ENCODE measurements at places on chromosomes 2 and 18.

- DNase-seq = no peak
Measured at GRCh38 chr18:50125456-50125855, 69.5 kb downstream of the MYO5B start.

DNA sequence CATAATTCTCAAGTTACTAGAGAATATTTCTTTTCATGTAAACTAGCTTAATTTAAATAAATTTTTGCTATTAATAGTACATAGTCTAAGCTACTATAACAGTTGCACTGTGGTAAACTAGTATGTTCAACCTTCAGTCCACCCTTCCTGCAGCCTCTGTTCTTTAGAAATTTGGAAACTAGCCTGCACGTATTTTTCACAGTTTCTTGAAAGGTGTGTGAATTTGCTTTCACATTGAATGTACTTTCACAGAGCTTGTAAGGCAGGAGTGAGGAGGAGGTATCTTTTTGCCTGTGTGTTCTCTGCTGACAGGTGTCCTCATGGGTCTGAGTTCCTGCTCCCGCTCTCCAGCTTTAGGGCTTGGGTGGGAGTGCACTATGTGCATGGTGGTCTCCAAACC lies 117.5 kb downstream of the ATP9B start:
- no peak for DNase-seq

GRCh38 chr2:7619203-7619970 lies 702.2 kb downstream of the RNF144A start:
- DNase-seq = no peak

GRCh38 chr2:172914341-172915008 lies 161.2 kb upstream of the MAP3K20 start:
- no peak for DNase-seq

DNA sequence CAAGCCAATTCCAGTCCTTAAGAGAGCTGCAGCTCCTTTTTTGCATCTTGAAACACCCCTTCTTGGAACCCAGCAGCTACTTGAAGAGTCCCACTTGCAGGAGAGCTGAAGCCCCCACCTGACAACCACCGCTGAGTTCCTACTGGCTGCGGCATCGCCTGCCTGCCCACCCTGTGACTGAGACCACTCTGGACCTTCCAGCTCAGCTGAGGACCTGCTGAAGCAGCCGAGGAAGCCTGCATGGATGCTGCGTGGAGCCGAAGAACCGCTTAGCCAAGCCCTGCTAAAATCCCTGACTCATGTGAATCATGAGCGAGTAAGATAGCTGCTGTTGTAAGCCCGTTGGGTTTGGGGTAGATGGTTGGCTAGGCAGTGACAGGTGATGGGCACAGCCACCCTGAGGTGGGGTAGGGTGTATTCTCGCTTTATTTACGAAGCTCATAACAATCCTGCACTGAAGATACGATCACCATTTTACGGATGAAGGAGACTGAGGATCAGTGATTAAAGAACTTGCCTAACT lies 78.4 kb downstream of the INHBB start:
- no peak for DNase-seq

GRCh38 chr2:39881494-39881893 lies 102.4 kb upstream of the THUMPD2 start:
- no peak for DNase-seq

GRCh38 chr2:38074764-38075506 lies 1.0 kb downstream of the CYP1B1 start:
- DNase-seq = no peak

DNA sequence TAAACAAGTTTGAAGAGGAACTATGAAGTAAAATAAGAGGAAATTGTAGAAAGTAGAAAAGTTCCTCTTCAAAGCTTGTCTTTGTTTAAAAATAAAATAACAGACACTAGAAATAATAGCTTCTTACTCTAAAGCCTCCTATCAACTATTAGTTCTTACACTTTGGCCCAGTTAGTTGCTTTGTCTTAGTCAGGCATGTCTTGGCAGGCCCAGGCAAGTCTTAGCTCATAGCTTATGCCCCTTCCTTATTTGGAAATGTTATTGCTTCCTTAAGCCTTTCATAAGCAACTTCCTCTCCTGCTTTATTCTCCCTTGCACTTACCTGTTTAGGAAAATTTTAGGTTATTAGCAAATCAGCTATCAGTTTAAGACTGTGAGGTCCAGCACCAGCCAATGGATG lies 950.6 kb upstream of the LRATD1 start:
- no peak for DNase-seq

DNA sequence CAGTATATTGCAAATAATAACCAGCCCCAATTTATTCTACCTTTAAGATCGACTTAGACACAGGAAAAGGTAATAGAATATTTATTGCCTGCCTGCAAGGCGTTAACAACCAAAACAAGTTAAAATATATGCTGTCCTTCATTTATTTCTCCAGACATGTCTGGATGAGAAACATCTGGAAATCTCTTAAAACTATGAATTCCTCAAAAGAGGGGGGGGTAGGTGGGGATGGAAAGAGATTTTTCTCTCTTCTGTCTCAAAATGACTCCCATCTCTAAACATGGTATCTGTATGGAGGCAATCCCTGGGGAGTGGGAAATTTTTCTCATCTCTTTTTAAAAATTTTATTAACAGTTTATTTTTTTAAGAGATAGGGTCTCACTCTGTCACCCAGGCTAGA lies 113.0 kb downstream of the CDH2 start:
- DNase-seq = no peak

GRCh38 chr2:240934701-240935102 lies 28.6 kb downstream of the CROCC2 start:
- peak; percentile 14 for DNase-seq

DNA sequence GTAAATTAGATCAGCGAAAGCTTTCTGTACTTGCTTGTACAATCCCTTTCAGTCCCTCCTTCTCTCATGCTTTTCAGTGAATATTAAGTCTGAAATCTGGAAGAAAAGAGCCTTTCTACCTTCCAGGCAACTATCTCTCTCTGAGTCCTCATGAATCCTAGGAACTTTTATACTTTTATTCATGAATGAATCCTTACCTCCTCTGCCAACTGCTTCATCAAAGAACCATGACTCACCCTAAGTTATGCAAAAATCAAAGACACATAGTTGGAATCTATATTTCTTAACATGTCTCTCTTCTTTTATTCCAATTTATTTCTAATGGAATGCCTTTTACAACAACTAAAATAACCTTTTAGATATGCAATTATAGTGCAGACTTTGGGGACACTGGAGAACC lies 394.2 kb downstream of the CLIP4 start:
- DNase-seq = no peak

- no peak for DNase-seq
Measured at GRCh38 chr18:2848247-2849246, 1.7 kb downstream of the EMILIN2 start.

- DNase-seq = no peak
Measured at GRCh38 chr18:11518788-11519685, 90.4 kb upstream of the SLC35G4 start.

DNA sequence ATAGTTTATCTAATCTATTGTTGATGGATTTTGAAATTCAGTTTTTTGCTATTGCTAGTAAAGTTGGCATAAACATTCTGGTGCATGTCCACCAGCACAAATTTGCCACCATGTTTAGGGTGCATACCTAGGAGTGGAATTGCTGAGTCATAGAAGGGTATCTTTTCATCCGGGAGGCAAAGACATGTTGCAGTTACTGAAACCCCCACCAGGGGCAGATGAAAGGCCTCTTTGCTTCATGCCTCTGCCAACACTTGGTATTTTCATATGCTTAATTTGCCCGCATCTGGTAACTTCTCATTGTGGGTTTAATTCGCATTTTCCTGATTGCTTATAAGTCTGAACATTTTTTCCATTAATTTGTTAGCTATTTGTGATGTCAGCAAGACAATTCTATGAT lies 8.2 kb downstream of the DCC start:
- DNase-seq = no peak

DNA sequence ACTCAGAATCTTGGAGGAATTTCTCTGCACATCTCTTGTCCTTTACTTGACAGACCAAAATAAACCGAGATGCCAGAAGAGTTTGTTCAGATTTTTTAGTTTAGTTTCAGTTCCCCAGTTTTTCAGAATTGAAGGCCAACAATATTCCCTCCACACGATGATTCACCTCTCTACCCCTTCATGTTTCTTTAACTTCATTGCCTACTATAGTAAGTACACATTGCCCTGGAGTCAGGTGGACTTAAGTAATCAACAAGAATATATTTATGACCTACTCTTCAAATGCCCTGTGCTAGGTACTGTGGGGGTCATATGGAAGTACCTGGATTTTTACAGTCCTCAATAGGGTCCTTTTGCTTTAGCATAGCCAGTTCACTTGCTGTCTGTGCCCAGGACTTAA lies 79.6 kb upstream of the CTLA4 start:
- no peak for DNase-seq

GRCh38 chr2:66305718-66306117 lies 129.2 kb upstream of the MEIS1 start:
- peak; percentile 63 for DNase-seq

GRCh38 chr2:2234398-2235195 lies 96.5 kb downstream of the MYT1L start:
- no peak for DNase-seq

DNA sequence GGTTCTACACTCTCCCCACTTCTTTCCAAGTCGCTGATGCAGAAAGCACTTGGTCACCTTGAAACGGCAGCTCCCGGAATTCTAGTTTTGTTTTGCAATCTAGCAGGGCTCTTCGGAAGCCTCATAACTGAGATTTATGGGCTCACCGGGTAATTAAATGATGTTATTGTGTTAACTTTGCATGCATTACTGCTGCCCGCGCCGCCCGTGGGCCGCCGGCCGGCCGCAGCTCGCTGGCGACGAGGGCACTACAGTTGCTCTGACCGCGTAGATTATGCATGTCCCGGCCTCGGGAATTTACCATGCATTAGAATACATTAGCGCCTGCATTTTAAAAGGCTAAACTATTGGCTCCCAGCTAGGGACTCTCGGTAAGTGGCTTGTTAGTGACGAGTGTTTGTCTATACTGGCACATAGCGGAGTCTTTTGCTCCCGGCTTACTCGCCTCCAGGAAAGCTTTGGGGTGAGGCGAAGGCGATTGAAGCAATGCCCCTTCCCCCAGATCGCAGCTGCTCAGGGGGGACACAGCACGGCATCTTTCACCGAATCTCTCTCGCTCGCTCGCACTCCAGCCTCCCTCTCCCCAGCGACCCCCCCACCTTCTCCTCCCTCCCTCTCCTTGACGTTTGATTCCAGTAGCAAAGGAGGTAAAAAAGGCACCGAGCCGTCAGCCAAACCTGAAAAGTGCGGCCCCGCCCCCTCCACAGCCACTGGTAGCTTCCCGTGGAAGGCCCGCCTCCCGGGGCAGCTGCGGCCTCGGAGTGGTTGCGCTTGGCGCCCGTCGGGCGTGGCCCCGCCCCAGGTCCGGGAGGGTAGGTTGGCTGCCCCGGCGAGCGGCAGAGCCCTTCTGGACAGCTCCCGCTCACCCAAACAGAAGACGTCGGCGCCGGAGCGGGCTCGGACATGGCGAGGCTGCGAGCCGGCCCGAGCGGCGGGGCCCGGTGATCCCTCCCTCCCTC lies at the start of gene ONECUT2:
Gene ONECUT2, plus strand, starts transcription at position 839 of the 959 bp plus-strand sequence. CDS start 343 bp downstream, outside the sequence.
- DNase-seq = peak; percentile 84

- no peak for DNase-seq
Measured at GRCh38 chr2:194705398-194705797, 951.6 kb upstream of the SLC39A10 start.

DNA sequence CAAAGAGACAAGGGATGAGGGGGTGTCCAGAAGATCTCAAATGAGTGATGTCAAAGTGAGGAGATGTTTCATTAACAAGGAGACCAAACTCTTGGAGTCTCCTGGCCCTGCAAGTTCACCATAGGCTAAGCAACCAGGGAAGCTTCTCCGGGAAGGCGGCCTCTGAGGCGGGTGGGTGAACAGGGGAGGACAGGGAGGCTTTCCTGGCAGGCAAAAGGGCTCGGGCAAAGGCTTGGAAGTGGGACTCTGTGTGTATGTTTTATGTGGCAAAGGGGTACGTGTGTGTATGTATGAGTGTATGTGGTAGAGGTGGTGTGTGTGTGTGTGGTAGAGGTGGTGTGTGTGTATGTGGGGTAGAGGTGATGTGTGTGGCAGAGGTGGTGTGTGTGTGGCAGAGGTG lies 163.9 kb downstream of the DYSF start:
- DNase-seq = peak; percentile 24

DNA sequence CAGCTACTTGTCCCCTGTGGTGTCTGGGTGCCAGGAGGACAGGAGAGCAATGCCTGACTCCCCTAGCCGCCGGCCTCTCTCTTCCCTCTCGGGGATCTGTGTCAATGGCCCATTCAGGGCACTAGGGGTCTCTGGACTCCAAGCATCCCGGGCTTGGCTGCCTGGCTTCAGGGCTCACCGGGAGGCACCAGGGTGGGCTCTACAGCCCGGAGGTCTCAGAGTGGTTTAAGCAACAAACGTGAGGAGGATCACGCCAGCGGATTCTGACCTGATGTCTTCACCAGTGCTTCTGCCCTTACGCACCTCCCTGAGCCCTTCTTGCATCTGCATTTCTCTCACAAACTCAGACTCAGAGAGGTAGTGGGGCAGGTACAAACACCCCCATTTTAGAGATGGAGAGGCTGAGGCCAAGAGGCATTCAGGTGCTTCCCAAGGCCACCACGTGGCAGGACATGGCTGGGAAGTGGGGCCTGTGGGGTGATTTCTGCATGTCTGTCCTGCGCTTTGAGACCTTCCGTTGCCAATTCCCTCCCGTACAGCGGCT lies 243.0 kb downstream of the CELF4 start:
- no peak for DNase-seq
